A549 treated with GW870086 at 1 μM for 4 hours (cell line): ENCODE measurements at places on chromosomes 5 and 9. TPM values are rescaled to one million over a fixed set of nuclear protein-coding genes. Genes with fewer than 3 reads are reported as not detected.

Gene C9
- total RNA-seq, result not detected in 5 replicates

Gene TMEM252
- total RNA-seq, result not detected in 5 replicates

Gene SLCO6A1
- not detected in 5 replicates for total RNA-seq

Gene LRRC19
- total RNA-seq, result not detected in 5 replicates

Gene POLR3G
- total RNA-seq, result 12.9 to 17.9 TPM (median 15.5 TPM) in 5 replicates

Gene NR5A1
- 0.06 to 0.13 TPM (median 0.10 TPM) in 4 of 5 replicates, not detected in the other for total RNA-seq

Gene ALDOB
- not detected in 5 replicates for total RNA-seq

Gene PIP5KL1
- 1.3 to 3.3 TPM (median 1.8 TPM) in 5 replicates for total RNA-seq

Gene ACER2
- 2.3 to 3.1 TPM (median 2.9 TPM) in 5 replicates for total RNA-seq

Gene PCDHGA2
- 0.45 to 0.72 TPM (median 0.70 TPM) in 5 replicates for total RNA-seq

Gene MYORG
- 3.3 to 5.2 TPM (median 4.6 TPM) in 5 replicates for total RNA-seq

Gene SLCO4C1
- total RNA-seq, result not detected in 5 replicates

Gene CENPP
- 5.6 to 8.5 TPM (median 7.2 TPM) in 5 replicates for total RNA-seq

Gene SEMA4D
- total RNA-seq, result 3.9 to 5.7 TPM (median 5.1 TPM) in 5 replicates
